ENCODE measurements at places on chromosomes 4 and X.
A peak's percentile ranks its signal among the peaks of the same experiment; 100 is the strongest.

- no peak for DNase-seq
These were observed 92.5 kb upstream of the TEX13D start for GRCh38 chrX:124239911-124240310.

- DNase-seq = no peak
These were observed 514.3 kb downstream of the PCDH7 start for GRCh38 chr4:31234494-31234893.

GRCh38 chrX:69173906-69174305, 8.7 kb upstream of the PJA1 start:
- no peak for DNase-seq

DNA sequence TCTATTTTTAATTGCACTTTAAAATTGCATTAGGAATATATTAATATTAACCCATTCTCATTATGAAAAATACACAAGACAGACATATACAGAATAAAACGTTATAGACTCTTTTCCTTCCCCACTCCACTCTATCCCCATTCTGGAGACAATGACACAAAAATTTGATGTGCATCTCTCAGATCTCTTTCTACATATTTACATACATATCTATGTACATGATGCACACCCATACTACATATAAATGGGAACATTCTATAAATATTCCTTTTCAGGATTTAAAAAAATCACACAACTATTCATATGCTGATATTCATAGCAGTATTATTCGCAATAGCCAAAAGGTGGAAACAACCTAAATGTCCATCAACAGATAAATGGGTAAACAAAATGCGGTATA, 2.4 kb upstream of the CXorf66 start:
- no peak for DNase-seq

DNA sequence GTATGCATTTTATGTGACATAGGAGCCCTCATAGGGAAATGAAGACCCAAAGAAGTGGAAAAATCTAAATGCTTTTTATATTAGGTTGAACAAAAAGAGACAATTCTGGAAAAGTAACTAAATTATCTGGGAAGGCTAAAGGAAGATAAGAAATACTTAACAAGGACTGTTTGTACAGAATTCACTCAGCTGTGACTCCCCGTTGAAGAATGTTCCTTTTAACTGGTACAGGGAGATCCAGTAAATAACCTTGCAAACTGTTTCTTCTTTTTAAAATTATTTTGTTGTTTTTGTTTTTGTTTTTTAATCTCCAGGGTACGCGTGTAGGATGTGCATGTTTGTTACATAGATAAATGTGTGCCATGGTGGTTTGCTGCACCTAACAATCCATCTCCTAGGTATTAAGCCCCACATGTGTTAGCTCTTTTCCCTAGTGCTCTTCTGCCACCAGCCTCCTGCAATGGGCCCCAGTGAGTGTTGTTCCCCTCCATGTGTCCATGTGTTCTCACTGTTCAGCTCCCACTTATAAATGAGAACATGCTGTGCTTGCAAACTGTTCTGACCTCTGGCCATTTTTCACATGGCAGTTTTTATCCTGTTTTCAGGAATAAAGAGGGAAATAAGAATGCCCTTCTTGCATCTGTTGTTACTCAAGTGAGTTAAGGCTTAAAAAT, 81.7 kb downstream of the PWWP3B start:
- no peak for DNase-seq

DNA sequence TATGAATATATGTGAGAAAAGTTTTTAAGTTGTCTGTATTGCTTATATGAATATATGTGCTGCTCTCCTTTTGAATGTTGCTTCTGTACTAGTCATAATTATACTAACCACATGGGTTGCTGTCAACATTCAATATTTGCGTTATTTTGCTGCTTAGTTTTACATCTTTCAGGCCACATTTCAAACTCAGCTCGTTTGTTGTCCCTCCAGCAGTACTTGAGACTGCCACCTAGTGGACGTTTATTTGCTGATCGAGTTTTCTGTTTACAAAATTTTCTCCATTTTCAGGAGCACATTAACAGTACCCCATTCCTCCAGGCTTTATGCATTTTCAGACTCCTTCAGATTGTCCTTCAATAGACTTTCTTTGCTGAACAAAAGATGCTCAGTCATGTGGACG, 75.8 kb downstream of the NUDT11 start:
- no peak for DNase-seq

GRCh38 chr4:182877326-182877883, 39.8 kb downstream of the DCTD start:
- no peak for DNase-seq

DNA sequence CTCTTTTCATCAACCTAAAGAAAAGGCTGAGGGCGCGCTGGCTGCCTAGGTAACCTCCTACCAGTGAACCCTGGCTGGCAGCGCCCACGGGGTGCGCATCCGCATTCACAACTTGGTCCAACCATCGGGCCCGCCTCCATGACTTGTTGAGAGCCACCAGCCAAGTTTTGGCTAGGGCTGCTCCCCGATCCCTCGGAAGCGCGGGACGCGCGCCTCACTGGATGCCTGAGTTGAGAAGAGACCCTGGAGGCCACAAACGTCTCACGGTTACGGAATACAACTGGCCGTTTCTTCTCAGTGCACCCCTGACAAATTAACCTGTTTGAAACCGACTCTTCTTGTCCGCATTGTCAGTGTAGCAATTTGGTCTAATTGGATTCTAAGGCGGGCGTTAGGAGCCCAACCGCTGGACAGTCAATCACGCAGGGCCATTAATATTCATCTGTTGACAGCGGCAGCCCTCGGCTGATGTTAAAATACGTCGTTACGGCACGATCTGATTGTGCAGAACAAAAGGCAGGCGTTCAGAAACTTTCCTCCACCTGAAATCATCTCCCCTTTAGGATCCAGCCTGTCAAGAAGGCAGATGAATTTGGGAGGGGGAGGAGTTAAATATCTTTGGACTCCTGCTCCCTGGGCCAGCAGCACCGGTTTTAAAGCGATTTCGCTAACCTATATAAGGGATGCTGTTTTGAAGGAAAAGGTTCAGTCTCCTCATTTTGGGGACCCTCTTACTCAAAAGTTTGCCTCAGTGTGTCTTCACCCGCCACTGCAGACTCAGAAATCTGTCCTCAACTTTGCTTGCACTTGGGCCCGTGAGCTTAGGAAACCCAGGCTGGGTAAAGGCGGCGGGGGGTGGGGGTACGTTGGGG, 1.2 kb downstream of the GPC3 start:
- DNase-seq = no peak

DNA sequence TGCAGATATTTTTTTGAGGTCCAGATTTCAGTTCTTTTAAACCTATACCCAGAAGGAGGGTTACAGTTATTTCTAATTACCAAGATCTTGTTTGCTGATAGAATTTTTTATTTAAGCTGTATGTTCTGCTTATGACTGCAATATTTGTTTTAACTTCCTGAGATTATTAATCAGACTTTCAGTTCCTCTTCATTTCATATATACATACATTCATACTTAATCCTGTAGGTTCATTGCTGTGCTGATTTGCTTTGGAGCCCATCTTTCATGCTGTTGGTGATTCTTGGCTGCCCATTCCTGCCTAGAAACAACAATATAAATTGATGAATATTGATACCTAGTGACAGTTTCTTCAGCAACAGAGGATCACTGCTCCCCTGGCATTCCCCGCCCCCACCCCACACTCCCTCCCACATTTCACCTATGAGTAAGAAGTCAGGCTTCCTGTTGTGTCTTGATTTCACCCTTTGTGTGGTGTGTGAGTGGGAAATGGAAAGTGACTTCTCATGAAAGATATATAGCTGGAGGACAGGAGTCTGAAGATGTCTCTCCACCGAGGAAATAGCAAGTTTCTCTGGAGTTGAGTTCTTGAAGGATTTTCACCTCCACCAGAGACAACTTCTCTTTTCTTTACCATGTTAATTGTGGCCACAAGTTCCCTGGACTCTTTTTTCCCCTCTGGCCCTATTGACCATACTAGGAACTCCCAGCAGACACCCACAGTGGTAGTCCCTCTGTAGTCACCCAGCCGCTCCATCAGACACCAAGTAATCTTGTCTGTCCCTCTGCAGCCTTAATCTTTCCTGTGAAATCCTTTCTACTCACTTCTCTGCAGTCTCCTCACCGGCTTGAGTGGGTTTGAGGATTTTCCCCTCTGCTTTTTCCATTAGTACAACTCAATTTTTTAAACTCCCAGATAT, 118.4 kb downstream of the ASB9 start:
- DNase-seq = no peak

GRCh38 chr4:128517739-128518510, 230.3 kb upstream of the PGRMC2 start:
- peak; percentile 11 for DNase-seq

DNA sequence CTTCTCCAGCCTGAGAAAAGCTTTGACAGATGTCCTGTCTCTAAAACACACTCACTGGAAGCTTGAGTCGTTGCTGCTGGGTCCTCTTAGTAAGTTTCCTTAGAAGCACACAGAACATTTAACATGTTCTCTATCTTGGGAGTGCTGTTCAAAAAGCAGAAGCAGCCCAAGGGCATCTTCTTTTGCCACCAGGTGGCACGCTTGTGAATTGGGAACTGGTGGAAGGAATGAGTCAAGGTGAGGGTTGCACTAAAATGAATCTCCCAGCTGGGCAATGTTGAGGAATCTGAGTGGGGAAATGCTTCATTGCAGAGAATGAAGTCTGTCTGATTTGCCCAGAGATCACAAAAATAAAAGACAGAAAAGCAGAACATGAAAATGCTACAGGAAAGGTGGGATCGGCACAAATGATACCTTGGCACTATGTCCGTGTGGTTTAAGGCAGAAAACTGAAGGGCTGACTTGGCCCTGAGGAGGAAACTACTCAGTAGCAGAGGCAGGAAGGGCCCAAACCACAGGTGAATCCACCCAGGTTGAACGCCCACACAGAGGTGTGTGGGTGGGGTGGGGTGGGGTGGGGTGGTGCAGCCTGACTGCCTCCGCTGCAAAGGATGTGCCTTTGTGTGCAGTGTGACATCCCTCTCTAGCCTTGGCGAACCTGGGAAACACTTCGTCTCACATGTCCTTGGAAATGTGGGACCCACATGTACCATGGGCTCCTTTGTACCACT, 26.0 kb downstream of the KIT start:
- no peak for DNase-seq

- no peak for DNase-seq
These were observed 11.9 kb upstream of the ZNF157 start for GRCh38 chrX:47358387-47359065.

DNA sequence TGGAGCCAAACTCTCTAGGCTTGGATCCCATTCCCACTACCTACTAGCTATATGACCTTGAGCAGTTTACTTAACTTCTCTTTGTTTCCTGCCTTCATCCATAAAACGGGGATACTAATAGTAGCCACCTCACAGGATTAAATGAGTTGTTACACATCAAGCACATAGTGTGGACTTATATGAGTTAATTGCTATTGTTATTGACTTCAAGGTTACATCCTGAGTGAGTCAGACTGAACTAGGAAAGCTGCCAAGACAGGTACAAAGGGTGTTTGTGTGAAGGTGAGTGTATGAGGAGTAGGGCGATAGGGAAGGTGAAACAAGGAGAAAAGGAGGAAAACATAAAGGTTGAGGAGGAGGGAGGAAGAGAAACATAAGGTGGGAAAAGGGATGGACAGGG, 32.2 kb downstream of the TFDP3 start:
- no peak for DNase-seq

DNA sequence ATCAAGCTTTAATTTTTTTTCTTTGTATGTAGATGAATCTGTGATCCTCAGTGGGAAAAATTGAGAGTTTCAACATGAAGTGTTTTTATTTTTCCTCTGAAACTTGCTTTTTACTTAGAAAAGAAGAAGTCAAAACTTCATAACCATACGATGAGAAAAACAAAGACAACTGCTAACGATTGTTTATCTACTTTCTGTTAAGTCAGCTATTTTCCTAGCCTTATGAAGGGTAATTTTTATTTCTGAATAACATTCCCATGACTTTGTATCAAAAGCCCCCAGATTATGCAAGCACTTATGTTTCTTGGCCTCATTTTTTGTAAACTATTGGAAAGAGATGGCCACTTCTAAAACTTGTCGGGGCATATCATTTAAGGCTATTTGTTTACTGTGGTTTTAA, 645.1 kb upstream of the PRKX start:
- DNase-seq = no peak

GRCh38 chr4:127642169-127642568, 9.4 kb downstream of the INTU start:
- no peak for DNase-seq

DNA sequence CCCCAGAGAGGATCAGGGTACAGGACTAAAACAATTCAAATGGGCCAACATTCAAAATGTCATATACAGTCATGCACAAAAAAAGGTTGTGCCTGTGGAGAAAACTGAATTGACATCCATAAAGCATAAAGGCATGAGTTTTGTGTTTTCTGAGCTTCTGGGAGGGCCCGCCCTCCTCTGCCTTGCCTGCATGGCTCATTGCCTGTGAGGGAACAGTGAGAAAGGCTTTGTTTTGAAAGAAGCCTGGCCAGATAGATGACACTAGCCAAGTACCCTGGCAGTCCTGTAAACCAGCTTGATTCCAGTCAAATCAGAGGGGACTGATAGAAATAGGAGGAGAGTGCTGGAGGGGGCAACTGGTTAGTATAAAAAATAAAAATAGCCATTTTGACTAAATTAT, 194.3 kb downstream of the KIT start:
- no peak for DNase-seq

GRCh38 chrX:23434356-23434884, 99.8 kb downstream of the PTCHD1 start:
- DNase-seq = peak; percentile 2

DNA sequence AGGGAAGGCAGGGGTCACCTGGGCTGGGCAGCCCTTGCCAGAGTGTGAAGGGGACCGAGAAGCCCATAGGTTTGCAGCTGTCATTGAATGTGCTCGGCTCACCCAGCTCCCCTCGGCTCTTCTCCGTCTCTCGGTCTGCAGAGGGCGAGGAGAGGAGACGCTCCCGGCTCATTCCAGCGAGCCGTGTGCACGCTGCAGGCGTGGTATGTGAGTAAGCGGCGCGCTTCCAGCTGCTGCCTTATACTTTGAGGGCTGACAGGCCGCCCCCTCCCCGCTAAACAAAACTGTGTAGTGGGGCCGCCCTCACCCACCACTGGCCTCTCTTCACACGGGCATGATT, 23.0 kb upstream of the BCORL1 start:
- DNase-seq = no peak

- no peak for DNase-seq
These were observed 117.7 kb downstream of the ADAM29 start for GRCh38 chr4:175035905-175036304.

DNA sequence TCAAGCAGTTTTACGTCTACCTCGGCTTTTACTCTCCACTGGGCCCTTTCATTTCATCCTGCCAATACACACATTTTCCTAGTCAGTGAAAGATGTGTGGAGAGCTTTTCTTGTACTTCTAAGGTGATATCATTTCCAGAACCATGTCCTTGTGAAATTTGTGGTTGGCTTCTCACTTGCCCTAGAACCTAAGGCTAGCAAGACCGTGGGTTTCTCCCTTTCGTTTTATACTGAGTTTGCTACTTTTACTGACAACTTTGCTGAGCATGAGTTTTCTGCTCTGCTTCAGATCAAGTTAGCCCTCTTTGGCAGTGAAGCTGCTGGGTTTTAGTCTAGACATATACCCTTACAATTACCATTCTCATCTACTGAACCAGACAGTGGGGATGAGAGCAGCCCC, 95.7 kb upstream of the FRMPD4 start:
- no peak for DNase-seq

GRCh38 chrX:40012868-40013265, 84.9 kb downstream of the BCOR start:
- DNase-seq = peak; percentile 23

- DNase-seq = no peak
These were observed 150.8 kb upstream of the ARX start for GRCh38 chrX:25166546-25166945.

Measured in GOT3 (cell line).